ENCODE measurements at places on chromosomes 12 and 14. TPM values are rescaled to one million over a fixed set of nuclear protein-coding genes. Genes with fewer than 3 reads are reported as not detected.

Gene WNT1
- total RNA-seq, result not detected

Gene COCH
- 0.50 TPM for total RNA-seq

Gene CCDC88C
- 45.8 TPM for total RNA-seq

Gene ZNF839
- total RNA-seq, result 8.5 TPM

Gene PTPRB
- total RNA-seq, result 91.4 TPM

Gene GPR132
- 7.2 TPM for total RNA-seq

Gene ANKRD33
- total RNA-seq, result not detected

Gene C12orf60
- 0.77 TPM for total RNA-seq

Gene ASCL1
- total RNA-seq, result 0.15 TPM

Gene MYG1
- 35.3 TPM for total RNA-seq

Gene KRT77
- not detected for total RNA-seq

Gene LRRC43
- total RNA-seq, result 4.2 TPM

Gene SLC38A4
- total RNA-seq, result 1.1 TPM

Gene ENDOU
- not detected for total RNA-seq

Gene ACSM4
- total RNA-seq, result not detected

Gene PLEKHG7
- 1.6 TPM for total RNA-seq

Gene NXPH4
- total RNA-seq, result not detected

Gene SERPINA12
- not detected for total RNA-seq

Gene ASIC1
- total RNA-seq, result 1.6 TPM

Gene TAPBPL
- 32.4 TPM for total RNA-seq

Gene IL26
- total RNA-seq, result not detected

Gene CLEC4D
- total RNA-seq, result 1.4 TPM

Gene NRIP2
- 0.77 TPM for total RNA-seq

Gene BCL7A
- 6.4 TPM for total RNA-seq

Gene AREL1
- 29.1 TPM for total RNA-seq

Gene DEPDC4
- total RNA-seq, result 2.0 TPM

Gene PYM1
- 28.9 TPM for total RNA-seq

Gene ABHD4
- total RNA-seq, result 28.5 TPM

Gene KLRC2
- not detected for total RNA-seq

Gene ENO2
- total RNA-seq, result 41.9 TPM

Gene MYF5
- total RNA-seq, result not detected

Gene BCAT1
- 50.6 TPM for total RNA-seq

Gene PRIMA1
- total RNA-seq, result 3.0 TPM

Gene ADAMTS20
- not detected for total RNA-seq

Gene PTPRQ
- 7.8 TPM for total RNA-seq

Gene LMO3
- total RNA-seq, result 127 TPM

Gene NANOG
- not detected for total RNA-seq

Gene NRXN3
- total RNA-seq, result 9.0 TPM

Gene MSI1
- total RNA-seq, result 0.44 TPM

Gene CMAS
- total RNA-seq, result 26.1 TPM

Gene NR4A1
- total RNA-seq, result 39.3 TPM

Gene CCDC197
- total RNA-seq, result not detected

Gene RDH12
- 0.38 TPM for total RNA-seq

Gene C12orf54
- total RNA-seq, result 0.53 TPM

Gene ZBTB39
- total RNA-seq, result 6.8 TPM

Gene MYO1H
- total RNA-seq, result 0.30 TPM

Gene TCHP
- 16.8 TPM for total RNA-seq

Gene JDP2
- 59.2 TPM for total RNA-seq

Gene LRP1-AS
- total RNA-seq, result not detected

Gene PPP1R1A
- not detected for total RNA-seq

Gene ATF7IP
- 76.9 TPM for total RNA-seq

Gene UBE3B
- total RNA-seq, result 40.1 TPM

Gene HOXC12
- total RNA-seq, result not detected

Gene REP15
- total RNA-seq, result 5.1 TPM

Gene NOVA1
- 3.4 TPM for total RNA-seq

Gene CHST11
- total RNA-seq, result 46.2 TPM
